Activated T-helper 1 cell treated with anti-CD3 and anti-CD28 coated beads, Interleukin-2, amount 50 U/mL, for 16 hours (primary cell): ENCODE measurements at places on chromosomes 4 and X.

GRCh38 chr4:146095860-146096259, 79.7 kb upstream of the LSM6 start:
- DNase-seq, result no peak

GRCh38 chr4:145423017-145423708, 58.5 kb upstream of the SMAD1 start:
- DNase-seq, result no peak

GRCh38 chr4:107618656-107619055, 101.4 kb downstream of the PAPSS1 start:
- no peak for DNase-seq

DNA sequence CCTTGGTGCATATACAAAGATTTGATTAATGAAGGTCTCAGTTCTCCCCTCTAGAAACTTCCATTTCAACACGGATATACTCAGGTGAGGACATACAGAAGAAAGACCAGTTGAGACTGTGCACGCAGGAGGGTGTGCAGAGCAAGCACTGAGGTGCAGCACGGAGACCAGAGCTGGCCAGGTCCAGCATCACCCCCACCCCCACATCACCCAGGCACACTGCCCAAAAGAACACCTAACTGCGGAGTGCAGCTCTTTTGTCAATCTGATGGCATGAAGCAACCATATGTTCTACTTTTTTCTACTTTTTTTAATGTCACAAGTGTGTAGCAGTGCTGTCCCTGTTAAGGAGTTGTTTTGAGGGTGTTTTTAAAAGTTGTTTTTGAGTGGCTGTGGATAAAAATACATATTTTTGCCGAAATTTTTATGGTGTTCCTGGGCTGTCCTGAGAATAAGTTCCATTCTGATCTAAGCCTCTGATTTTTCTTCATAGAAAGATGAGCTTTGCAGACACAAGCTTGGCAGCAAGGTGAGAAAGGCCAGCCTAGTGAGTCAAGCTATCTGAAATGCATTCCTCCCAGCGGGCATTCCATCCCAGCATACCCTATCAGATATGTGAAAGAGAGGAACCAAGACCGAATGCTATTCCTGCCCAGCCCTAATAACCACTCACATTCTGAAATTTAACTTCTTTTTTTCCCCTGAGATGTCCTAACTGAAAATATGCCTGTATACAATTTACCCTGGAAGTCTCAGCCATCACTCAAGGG, 173.7 kb downstream of the PTTG2 start:
- DNase-seq, result no peak

- DNase-seq, result peak; percentile 64
Measured at GRCh38 chr4:140153718-140154571, at the start of gene MAML3. Gene MAML3 (minus strand): TSS chr4:140154184. CDS start chr4:140153327, 857 bp downstream.

DNA sequence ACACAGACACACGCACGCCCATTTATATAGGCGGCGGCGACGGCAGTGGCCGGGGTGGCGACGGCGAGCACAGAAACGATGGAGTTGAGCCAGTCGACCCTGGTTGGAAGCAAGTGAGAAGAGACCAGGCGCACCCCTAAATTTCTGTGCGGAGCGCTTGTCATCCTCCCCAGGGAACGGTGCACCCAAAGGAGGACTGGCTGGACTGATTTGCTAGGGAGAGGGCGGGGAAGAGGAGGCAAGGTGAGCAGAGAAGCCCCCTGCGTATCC, 302 bp downstream of the NHS start:
- DNase-seq, result no peak

DNA sequence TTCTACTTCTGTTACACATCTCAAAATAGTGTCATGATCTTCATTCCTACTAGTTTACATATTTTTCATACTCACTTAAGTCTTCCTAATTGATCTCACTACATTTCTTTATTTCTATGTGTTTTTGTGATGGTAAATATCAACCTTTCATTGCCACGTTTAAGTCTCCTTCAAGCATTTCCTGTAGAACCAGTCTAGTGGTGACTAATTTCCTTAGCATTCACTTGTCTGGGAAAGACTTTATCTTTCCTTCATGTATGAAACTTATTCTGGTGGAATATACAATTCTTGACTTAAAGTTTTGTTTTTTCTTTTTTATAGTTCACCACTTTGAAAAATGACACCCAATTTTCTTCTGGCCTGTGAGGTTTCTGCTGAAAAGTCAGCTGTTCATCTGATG, 181.4 kb upstream of the NEIL3 start:
- DNase-seq, result no peak

DNA sequence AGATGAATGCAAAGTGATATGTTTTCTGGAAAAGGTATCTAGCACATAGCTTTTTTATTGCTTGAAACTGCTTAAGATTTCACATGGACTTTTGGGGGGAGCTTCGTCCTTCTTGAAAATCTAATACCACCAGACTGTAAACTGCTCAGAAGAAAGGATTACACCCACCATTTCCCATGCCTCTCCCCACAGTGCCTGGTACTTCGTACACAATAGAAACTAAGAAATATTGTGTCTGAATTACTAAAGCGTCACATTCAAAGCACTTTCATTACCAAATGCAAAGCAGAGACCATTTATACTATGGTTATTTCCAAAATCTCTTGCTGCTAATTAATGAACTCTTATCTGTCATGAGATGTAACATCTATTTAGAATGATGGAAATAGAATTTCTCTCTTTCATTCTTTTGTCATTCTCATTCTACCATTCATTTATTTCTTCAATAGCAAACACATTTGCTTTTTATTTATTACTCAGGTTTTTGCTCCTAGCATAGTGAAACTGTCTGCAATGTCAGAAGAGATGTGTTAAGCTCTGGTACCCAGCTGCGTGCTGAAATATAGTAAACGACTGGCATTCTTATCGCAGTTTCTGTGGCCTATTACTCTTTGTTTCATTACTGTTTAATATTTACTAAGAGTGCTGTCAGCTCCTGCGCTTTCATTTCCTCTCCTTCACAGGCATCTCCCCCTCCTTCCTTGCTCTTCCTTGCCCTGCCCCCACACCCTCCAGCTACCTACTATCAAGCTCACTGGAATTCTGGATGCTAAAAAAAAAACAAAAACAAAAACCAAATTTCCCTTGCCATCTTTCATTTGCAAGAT, 51.4 kb upstream of the RAPGEF2 start:
- DNase-seq, result no peak

DNA sequence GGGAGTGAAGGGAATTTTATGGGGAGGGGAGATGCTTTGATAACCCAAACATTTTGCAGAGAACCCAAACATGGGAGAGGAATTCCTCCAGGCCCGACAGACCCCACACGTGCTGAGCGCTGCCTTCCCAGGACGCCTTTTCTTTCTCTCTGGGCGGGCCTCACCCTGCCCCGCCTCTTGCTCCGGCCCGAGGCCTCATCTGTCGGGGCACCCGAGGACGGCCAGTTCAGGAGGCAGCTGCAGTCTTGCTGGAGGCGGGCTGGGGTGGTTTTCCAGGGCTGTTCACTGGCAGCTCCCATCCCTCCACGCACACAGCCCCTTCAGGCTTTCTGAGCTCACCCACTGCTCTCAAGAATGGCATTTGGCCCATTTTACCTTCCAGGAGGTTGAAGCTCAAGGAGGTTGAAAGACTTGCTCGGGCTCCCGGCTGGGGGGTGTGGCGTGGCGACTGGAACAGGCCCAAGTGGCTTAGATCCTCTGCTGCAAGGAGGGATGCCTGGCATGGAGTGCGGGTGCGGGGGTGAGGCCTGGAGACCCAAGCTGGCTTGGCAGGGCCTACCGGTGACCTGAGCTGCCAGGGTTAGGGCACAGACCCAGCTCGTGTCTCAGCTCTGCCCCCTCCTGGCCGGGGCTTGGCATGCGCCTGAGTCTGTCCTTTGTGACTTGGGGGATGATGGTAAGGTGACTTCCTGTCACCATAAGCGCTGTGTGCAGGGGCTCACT, 99.2 kb downstream of the PSAPL1 start:
- DNase-seq, result no peak

- DNase-seq, result no peak
Measured at GRCh38 chr4:20641976-20642375, 58.3 kb upstream of the PACRGL start.

DNA sequence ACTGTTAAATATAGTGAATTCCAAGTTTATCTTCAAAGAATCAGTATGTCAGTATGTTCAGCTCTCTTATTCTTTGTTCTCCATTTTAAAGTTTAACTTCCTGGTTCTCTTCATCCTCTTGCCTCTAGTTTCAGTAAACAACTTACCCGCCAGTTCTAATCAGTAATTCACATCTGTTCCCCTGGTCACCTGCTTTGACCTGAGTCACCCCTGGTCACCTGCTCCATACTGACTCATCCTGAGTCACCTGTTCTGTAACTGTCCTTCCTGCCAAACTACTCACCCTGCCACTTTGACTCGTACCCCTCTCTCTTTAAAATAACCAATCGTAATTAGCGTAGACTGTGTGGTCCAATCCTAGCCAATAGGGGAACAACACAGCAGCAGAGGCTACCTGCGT, 992.7 kb upstream of the HS3ST1 start:
- DNase-seq, result no peak

GRCh38 chr4:67638136-67638535, 62.8 kb downstream of the UBA6 start:
- DNase-seq, result no peak

DNA sequence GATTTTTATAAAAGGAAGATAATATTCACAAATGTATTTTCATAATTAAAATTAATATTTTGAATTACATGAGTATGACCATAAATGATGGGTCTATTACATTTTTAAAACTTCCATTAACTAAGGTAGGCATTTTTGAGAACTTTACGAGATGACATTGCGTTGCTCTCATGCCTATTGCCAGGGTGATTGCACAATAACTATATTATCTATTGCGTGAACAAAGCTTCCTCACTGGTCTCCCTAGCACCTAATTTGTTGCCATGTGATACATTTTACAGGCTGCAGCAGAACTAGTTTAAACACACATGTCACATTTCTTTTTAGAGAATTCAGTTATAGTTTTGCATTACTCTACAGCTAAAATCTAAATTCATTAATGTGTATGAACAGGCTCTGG, 289.7 kb upstream of the GRID2 start:
- DNase-seq, result no peak

GRCh38 chrX:19883878-19884277, 3.5 kb downstream of the SH3KBP1 start:
- no peak for DNase-seq

- no peak for DNase-seq
Measured at GRCh38 chrX:47231167-47231566, 1.6 kb upstream of the USP11 start.

- DNase-seq, result no peak
Measured at GRCh38 chr4:110612631-110613269, 10.1 kb downstream of the PITX2 start.

DNA sequence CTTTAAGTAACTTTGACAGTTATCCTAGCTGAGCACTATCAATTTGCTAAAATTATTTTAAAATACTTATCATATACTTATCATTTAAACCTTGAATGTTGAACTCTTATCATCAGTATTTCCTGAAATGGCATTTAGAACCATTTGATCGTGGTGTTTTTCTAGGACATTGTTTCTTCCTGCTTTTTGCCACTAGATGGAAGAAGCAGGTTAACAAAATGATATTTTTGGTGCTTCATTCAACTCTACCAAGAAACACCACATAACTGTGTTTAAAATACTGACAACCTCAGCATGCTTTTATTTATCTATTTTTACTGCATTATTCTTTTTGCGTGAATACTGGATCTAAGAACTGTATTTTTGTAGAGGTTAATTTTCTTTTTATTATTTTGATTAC, 44.6 kb downstream of the C4orf33 start:
- DNase-seq, result no peak

GRCh38 chr4:94377294-94377693, 34.7 kb upstream of the HPGDS start:
- no peak for DNase-seq

GRCh38 chr4:139563515-139563914, 7.5 kb upstream of the SETD7 start:
- no peak for DNase-seq

DNA sequence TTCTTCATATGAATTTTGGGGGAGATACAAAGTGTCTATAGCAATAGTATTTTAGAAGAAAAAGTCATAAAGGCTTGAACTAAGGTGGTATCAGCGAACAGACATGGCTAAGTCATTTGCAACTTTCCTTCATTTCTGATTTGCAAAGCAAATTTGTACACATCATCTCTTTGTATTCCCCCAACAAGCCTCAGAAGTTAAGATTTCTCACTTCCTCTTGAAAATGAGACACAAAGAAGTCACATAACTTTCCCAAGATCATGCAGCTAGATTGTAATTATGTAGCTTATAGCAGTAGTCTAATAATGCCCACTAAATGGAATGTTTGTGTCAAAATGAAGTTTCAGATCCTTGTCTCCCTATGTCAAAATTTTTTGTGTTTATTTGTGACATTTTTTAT, 709.8 kb upstream of the HS3ST1 start:
- no peak for DNase-seq

DNA sequence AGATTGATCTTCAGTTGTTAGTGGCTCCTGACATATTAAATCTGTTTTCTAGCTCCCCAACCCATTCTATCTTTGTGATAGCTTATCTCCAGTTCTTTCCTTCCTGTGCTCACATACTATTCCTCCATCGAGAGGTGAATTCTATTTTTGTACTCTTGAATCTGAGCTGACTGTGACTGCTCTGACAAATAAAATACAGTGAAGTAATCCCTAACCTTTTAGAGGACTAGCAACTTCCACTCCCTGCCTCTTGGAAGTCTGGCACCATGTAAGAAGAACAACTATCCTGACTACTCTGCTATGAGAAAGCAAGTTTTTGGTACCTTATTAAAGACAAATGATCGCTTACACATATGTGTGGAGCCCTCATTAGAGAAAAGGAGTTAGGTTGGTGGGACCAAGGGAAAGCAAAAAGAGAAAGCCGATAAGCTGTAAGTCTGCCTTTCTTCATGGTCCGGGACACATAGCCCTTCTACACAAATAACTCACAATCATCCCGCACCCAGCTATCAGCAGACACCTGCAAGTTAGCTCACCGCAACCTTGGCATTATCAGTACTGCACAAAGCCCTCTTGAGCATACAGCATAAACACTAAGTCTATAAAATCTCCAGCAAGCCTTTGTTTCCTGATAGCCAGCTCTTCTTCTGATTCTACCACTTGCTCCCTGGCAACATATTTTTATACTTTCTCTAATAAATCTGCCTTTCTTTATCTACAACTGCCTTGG, 13.5 kb upstream of the PPM1K start:
- DNase-seq, result no peak

DNA sequence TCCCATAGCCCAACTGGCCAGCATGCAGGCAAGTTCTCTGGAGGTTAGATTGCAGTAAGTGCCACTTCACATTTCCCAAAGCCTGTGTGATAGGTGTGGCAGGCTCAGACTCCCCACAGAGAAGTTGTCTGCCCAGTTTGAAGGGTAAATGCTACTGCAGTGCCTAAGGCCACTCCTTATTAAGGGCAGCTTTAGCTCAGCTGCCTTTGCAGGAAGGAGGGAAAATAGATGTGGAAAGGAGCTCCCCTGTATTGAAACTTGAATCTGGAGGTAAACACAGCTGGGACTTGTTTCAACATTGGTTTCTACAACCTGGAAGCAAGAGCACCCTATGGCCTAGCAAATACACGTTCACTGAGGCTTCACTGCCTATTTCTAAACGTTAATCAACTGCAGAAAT, 22.4 kb downstream of the NEXMIF start:
- DNase-seq, result no peak

DNA sequence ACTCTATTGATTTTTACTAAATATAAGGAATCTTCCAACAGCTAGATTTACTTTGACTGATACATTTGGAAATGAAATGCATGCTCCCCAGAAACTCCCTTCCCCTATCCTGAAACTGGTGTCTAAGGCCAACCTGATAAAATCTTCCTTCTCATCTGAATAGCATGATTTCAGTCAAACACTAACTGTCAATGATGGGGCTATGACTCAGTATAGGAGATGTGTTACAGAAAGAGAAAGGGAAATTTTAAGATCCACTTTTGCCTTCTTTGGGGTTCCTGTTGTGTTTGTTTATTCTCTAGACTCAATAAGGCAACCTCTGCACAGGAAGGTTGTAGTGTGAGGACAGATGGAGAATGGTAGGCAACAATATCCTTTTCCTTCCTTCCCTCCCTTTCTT, 160.7 kb downstream of the MOSPD2 start:
- no peak for DNase-seq
